ENCODE measurements at places on chromosomes 3 and 15.
A peak's percentile ranks its signal among the peaks of the same experiment; 100 is the strongest.

- DNase-seq: no peak
Observed at GRCh38 chr3:170219850-170220249, 2.4 kb upstream of the PRKCI start.

GRCh38 chr3:11529281-11529680 lies 114.4 kb downstream of the VGLL4 start:
- peak; percentile 29 for DNase-seq

GRCh38 chr15:69807721-69808120 lies 290.0 kb downstream of the TLE3 start:
- peak; percentile 90 for DNase-seq

DNA sequence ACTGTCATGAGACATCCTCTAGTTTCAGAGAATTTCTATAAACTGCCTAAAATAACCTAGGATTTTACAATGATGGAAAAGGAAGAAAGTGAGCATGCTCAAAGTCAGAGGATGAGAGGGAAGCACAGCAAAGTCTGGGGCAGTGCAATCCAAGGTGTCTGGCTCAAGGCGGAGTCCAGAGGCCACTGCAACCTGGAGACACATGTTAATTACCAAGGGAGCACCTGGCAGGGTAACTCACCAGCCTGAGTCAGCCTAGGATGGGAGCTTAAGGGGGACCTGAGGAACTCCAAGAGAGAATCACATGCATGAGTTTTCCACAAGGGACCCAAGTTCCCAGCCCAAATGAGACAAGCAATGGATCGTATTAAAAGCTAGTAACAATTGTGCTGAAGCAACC lies 49.8 kb downstream of the PLD1 start:
- no peak for DNase-seq

- no peak for DNase-seq
Observed at GRCh38 chr3:113625834-113626233, 70.6 kb downstream of the USF3 start.
